ENCODE measurements at places on chromosomes 5 and 9.

- DNase-seq: no peak
These were observed 8.0 kb downstream of the WHRN start for GRCh38 chr9:114497236-114497635.

- no peak for DNase-seq
These were observed 129.0 kb downstream of the MCTP1 start for GRCh38 chr5:95155888-95156287.

DNA sequence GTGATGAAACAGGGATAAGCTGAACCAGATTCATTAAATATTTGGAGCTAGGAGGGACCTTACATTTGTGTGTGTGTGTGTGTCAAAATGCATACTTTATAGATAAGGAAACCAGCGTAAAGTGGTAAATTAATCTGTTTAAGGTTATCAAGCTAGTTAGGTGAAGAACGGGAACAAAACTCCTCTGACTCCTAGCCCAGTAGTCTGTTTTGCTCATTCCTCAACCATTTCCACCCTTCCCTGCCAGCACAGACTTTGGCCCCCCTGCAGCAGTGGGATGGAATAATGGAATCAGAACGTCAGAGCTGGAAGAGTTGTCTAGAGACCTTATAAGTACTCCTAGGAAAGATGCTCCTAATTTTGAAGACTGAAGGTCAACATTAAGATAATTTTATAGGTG is 6.5 kb downstream of the AGXT2 start:
- DNase-seq: no peak

DNA sequence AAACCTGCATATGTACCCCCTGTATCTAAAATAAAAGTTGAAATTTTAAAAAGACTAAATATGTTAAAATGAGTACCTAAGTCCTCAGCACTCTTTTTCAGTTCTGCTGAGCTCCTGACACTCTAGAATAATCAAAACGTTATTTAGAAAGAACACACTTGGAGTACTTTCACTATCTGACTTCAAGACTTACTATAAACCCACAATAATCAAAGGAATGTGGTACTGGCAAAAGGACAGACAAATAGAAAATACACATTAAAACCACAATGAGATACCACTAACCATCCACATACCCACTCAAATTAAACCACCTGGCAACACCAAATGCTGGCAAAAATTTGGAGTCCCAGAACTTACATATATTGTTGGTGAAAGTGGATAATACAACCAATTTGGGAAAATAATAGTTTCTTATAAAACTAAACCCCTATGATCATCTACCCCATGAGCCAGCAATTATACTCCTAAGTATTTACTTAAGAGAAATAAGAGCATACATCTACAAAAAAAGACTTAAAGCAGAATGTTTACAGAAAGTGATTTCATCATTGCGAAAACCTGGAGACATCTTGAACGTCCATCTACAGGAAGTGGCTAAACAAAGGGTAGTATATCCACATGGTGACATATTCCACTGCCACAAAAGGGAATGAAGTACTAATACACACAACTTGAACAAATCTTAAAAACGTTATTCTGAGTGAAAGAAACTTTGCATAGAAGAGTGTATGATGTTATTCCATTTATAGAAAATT is 12.8 kb upstream of the PRSS3 start:
- DNase-seq: no peak

DNA sequence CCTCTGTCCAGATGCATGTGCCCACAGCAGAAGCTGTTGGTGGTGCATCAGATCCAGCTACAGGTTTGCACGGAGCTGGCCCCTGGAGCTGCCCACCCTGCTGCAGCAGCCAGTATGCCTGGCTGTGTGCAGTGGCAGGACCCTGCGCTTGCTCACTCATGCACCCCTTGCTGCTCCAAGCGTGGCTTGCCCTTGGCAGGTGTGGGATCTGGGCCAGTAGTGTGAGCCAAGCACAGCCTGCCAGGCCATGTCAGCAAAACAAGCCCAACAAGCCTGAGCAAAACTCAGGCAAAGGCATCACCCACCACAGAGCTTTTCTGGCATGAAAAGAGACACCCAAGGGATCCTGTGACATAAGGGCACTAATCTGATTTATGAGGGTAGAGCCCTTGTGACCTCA is 18.3 kb upstream of the ECPAS start:
- DNase-seq: no peak

GRCh38 chr9:84778570-84778969 is 109.0 kb downstream of the NTRK2 start:
- no peak for DNase-seq
